NCI-H2081 (cell line): ENCODE measurements at places on chromosomes 1 and 21.

DNA sequence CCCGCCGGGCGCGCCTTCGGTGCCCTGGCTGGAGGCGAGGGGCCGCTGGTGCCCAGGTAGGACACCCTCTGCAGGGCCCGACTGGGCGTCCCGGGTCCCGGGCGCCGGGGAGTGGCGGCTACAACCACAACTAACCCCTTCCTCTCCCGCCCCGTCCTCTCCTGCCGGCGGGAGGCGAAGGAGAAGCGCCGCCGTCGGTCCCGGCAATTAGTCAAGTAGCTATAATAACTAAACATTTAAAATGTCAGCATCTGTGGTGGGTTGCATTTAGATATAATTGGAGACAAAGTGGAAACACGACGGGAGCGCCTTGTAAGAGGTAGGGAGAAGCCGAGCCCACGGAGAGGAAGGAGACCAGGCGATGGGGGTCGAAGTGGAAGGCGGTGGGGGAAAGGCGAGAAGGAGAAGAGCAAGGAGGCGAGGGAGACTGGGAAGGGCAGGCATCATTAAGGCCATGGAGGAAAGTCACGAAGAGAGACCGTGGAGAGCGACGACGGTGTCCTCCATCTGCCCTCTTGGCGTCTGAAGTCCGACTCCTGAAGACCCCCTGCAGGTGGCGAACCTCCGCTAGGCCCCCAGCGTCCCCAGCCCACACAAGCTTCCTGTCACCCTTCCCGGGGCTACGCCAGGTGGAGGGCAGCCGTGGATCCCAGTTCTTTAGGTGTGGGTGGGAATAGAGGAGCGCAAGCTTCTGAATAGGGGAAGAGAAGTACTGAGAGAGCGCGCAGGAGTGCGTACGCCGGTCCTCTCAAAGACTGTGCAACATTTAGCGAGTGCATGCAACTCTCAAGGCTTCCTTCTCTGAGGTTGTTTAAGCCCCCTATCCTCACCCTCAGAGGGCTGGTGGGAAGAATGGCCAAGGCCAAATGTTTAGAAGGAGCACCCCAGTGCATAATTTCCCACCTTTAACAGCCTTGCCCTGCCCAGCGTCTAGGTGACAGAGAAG lies 1.6 kb downstream of the CNIH3 start:
- DNase-seq: no peak

DNA sequence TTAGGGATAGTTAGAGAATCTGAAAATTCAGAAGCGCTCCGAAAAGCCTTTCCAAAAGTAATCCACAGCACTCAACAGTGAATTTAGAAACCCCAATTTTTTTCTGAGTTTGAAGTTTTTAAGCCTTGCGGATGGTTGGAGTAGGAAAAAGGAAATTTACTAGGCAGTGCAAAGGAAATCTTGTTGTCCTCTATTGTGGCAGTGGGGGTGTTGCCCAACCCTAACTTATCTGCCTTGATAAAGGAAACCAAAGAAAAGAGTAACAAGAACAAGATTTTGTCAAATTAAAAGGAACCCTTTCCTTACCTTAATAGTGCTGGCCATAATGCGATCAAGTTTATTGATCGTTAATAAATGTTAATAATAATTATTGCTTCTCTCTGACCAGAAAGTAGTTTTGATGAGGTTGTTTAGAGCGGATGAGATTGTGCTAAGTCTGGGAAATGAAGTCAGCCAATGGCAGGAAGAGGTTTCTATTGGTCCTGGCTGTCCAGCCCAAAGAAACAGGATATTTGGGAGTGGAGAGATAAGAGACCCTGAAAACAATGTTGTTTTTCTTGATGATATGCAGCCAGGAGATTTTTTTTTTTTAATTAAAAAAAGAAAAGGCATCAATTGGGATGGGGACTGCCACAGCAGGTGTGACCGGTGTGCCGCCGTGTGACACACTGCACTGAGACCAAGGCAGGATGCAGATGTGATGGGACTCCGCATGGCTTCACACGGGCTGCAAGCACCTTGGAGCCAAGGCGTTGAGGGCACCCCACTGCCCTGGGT lies at the start of gene ERG:
ERG (minus strand) TSS at position 421 of the 777 bp plus-strand sequence; CDS start at position 324, 97 bp downstream.
- DNase-seq: no peak

GRCh38 chr1:8903908-8904650 lies 25.6 kb upstream of the ENO1 start:
- DNase-seq: no peak

- no peak for DNase-seq
Observed at GRCh38 chr1:177890479-177890878, 79.4 kb downstream of the SEC16B start.

DNA sequence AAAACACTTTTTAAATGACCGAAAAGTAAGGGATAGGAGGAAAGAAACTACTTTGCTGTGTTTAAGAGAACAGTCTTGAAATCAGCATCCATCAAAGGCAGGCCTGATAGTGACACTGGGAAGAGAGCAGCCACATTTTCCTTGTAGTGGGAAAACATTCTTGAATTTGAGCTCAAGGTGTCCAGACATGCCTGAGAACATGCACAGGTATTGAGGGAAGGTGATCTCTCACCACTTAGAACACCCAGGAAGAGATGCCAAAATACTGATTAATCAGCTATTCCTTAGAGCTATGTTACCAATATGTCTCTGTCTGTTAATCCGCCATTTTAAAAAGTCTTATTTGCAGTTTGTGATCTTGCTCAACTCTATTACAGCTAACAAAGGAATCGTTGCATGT lies 25.9 kb downstream of the IL12RB2 start:
- DNase-seq: no peak

DNA sequence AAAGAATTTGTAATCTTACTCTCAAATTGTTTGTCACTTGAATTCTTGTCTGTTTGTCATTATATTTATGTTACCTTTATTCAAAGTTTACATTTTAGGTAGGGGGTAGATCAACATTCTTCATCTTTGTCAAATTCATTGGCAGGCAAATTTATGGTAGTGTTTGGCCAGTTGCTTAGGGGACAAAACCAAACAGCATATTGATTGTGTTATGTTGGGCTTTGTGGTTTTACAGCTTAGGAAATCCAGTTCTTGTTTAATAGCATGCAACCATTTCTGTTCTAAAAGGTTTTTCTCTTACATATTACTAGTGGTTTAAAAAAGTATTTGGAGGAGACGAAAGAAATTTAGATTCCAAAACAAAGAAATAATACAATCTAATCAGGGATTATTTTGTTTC lies 91.4 kb downstream of the HMCN1 start:
- no peak for DNase-seq

DNA sequence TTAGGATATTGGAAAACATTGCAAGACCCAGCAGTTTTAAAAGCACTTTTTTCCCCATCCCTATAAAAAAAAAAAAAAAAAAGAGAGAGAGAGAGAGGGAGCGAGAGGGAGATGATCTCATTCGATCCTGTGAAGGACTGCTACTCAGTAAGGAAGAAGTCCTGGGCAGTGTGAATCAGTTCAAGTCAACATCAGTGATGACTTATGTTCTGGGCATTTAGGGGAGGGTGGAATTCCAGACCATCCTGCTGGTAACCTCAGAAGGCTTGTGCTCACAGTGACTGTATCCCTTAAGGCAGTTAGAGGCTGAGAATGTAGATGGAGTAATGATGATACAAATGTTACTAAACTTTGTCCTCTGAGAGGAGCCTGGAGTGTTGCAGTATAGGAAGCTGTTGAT lies 151.4 kb downstream of the TGFB2 start:
- DNase-seq: no peak

DNA sequence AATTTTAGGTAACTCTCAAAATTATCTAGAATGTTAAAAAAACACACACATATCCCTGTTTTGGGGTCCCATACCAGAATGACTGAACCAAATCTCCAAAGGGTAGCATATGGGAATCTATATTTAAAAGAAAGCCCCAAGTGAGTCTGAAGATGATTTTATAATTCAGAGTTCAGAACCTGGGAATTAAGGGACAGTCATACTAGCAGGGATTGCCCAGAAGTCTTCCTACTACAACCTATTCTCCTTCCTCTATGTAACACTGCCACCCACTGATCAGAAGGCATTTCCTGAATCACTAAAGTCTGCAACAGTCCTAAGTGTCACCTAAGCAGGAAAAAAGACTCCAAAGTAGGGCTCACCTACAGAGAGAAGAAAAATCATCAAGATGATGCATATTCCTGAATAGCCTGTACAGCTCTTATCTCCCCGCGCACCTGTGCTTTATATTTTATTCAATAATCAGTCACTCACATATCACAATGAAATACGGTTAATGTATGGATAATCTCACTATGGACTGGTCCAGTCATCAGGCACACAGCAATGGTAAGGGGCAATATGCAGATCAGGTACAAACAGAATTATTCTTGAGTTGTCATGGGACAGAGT lies 4.9 kb downstream of the RGS1 start:
- no peak for DNase-seq

GRCh38 chr1:11493972-11494655 lies 15.2 kb downstream of the DISP3 start:
- no peak for DNase-seq

- DNase-seq: no peak
Observed at GRCh38 chr1:55314740-55315139, 99.6 kb upstream of the USP24 start.

GRCh38 chr1:41215623-41216022 lies 26.5 kb downstream of the SCMH1 start:
- DNase-seq: no peak

DNA sequence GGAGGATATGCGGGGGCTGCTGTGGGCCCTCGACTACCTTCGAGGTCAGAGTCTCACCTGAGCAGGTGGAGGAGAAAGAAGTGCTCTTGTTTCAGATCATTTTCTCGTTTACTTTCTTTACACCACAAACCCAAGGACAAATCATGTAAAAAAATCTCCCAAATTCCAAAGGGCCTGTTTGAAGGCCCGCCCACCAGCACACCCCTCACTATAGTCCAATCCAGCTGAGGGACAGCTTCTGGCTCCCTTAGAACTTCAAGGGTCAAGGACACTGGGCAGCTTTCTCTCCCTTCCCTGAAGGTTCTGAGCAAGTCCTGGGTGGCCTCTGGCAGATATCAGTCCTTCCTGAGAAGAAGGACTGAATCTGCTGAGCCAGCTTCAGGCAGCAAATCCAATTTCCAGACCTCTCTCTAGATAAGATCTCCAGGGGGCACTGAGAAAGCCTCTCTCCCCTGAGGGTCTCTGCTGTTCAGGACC lies 5.5 kb downstream of the STK40 start:
- DNase-seq: no peak

- no peak for DNase-seq
Observed at GRCh38 chr21:42777757-42778344, 101.5 kb downstream of the WDR4 start.
